Lower leg skin (tissue), 4 donors: ENCODE measurements at places on chromosomes 1 and 21. TPM values are rescaled to one million over a fixed set of nuclear protein-coding genes. Genes with fewer than 3 reads are reported as not detected.

Gene SAMD11
- 1.9 TPM for total RNA-seq

DNA sequence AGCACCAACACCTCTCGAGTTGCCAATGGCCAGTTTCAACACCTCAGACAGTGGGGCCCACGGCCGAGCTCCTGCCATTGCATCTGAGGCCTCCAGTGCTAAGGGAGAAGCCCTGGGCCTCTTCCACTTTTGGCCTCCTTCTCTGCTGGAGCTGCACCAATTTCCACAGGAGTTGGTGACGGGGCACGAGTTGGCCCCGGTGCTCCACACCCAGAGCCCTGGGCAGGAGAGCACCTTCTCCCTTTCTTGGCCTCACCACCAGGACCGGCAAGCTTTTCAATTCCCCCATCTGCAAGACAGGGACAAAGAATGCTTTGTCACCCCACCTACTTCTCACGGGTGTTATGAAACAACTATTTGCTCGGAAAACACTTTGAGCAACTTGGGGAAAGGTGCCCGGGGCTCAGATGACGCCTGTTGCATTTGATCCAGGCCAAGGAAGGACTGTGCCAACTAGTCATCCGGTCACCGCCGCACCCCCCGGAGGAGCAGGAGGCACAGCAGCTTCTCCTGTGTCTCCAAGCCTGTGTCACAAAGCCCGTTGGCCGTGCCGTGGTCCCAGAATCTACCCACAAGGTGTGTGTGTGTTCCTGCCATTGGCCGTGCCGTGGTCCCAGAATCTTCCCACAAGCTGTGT, 55.2 kb downstream of the TOMM20 start:
- peak; percentile 77 for DNase-seq

DNA sequence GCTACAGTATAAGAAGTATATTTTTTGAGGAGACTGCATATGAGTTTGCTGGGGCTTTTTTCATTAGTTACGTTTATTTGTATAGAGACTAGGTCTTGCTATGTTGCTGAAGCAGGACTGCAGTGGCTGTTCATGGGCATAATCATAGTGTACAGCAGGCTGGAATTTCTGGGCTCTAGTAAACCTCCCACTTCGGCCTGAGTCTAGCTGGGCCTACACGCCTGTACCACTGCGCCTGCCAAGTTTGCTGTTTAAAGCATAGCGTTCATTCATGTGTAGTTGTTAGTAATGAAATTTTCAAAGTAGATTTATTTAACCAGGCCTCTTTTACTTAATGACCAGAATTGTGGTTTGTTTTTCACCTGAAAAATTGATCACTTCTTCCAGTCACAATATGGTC, 33.8 kb downstream of the HS2ST1 start:
- DNase-seq: no peak

DNA sequence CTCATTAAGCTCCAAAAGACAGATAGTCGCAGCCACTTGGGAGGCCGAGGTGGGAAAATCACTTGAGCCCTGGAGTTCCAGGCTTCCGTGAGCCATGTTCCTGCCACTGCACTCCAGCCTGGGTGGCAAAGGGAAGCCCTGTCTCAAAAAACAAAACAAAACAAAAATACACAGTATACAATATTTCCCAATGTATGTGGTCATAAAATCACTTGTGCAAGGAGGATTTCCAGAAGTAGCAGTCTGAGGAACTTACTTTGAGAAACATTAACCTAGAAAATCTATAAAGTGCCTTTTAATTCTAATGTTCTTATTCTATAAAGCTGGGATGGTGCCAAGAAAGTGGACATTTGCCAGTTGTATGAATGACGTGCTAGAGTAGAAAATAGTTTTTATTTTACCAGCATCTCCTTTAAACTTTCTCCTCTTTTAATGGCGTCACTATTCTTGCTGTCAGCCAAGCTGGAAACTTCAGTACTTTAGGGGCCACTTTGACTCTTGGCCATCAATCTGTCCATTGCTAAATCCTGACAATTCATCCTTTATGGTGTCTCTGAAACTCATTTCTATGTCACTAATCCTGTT, 22.5 kb downstream of the FAM177B start:
- no peak for DNase-seq

- peak; percentile 50 for DNase-seq
These were observed 17.2 kb upstream of the PLA2G2E start for GRCh38 chr1:19940486-19941205.
